ENCODE measurements at places on chromosomes 5 and 9. TPM values are rescaled to one million over a fixed set of nuclear protein-coding genes. Genes with fewer than 3 reads are reported as not detected.

DNA sequence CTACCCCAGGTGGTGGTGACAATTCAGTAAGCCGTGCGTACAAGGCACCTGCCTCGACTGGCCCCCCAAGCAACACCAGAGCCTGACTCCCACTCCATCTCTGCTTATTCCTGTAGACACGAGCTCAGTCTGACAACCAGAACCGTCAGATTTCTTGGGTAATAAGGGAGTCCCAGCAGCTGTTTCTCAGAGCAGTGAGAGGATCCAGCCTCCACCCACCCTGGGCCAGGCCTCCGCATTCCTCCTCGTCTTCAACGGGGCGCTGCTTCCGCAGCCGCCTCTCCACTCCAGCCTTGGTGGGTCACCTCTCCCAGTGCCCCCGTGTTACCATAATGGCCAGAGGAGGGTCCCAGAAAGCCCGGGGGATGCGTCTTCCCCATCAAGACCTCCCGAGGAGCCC, 27.7 kb upstream of the GFPT2 start:
- H3K27ac ChIP-seq: no peak overlapping the region
- H3K4me3 ChIP-seq: no peak overlapping the region
- peaks cover 2% of the 10 kb centered on the region for H3K4me1 ChIP-seq
- peaks cover 4% of the 10 kb centered on the region for H3K27me3 ChIP-seq
- DNase-seq: no peak

SLC25A2 gene
- 1.9 TPM for total RNA-seq

DNA sequence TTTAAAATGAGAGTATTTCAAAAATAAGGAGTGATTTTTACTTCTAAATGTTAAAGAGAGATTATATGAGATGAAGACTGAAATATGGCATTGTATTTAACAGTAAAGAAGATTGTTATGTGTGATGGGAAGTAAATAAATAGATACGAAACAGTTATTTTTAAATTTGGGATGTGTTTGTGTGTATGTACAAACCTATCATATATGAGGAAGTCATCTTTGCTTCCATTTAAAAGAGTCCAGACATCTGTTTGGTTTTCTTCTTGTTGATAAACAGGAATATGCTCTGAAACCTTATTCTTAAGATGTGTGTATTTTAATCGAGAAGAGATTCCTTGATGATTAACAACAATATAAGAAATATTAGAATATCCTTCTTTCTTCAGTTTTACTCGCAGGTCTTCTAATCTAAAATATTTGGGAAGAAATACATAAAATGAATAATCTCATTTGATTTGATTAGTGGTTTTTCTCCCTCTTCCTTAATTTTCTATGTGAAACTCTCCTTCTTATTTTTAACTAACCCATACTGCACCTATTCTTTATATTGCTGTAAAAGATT, 4.9 kb downstream of the SELENOP start:
- no peaks in the 10 kb centered on the region for H3K27me3 ChIP-seq
- H3K36me3 ChIP-seq: no peaks in the 10 kb centered on the region
- no peak overlapping the region for H3K27ac ChIP-seq
- H3K4me1 ChIP-seq: no peaks in the 10 kb centered on the region

AUH gene
- total RNA-seq: 28.5 TPM

DNA sequence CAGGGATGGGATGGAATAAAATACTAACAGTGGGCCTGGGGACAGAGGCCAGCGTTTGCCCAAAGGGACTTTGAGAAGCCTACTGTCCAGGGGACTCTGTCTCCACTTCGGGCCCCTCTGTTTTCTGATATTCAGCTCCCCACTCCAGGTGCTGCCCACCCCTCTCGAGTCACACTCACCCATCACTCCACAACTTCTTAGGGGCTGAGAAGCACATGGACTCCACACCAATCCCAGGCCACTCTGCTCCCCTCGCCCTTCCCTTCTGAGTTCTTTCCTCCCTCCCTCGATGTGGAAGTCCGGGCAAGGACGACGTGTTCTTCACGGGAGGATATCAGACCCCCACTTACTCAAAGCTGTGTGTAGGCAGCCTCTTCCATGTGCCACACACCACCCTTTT, 124.5 kb downstream of the BARX1 start:
- H3K4me1 ChIP-seq: no peaks in the 10 kb centered on the region
- no peaks in the 10 kb centered on the region for H3K27me3 ChIP-seq
- DNase-seq: no peak

QRFP gene
- total RNA-seq: not detected

DNA sequence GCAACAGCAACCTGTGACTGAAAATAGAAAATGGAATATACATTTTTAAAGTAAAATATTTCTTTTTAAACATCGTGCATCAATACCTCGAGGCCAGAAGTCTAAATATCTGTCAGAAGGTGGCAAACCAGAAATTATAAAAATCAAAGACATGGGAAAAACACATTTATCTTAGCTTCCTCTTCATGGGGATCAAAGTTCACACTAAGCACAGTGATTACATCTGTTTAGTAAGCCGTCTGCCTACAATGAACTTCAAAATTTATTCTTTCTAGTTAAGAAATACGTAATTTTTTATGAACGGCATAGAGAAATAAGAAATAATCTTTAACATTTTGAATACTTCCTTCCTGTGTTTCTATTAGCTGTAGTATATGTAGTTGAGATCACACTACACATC, 17.9 kb upstream of the SV2C start:
- H3K36me3 ChIP-seq: no peaks in the 10 kb centered on the region
- DNase-seq: no peak
- H3K4me3 ChIP-seq: no peak overlapping the region
- no peak overlapping the region for H3K27ac ChIP-seq
- H3K27me3 ChIP-seq: no peaks in the 10 kb centered on the region

CDH18 gene
- total RNA-seq: 0.49 TPM

PCDHA12 gene
- total RNA-seq: 32.4 TPM

DNA sequence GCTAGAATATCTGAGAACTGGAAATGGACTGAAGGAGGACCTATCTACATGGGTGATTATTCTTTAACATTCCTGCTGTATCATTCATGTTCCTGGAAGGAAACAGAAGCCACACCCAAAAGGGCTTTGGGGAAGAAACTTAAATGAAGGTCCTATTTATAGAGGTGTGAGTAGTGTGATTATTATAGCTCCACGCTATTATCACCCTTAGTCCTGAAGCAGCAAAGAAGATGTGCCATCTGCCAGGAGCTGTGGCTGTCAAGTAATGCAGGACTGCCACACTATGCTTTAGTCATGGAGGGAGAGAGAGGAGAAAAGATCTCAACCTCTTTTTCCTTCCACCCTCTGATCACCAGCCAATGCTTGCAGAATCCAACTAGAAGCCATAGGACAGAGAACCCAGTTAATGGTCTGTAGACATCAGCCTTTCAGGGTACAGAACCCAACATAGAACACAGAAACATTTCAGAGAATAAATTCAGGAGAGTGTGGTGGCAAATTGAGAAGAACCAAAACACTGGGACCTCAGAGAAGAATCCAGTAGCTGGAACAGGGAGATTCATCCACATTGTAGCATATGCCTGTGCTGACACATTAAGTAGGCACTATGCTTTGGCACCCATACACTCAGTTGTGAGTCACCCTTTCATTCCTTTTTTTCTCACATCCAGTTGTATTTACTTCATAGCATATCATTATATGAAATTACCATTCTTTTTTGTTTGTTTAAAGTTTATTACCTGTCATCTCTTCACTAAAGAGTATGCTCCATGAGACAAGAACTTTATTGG, 21.0 kb upstream of the RNF180 start:
- H3K36me3 ChIP-seq: no peaks in the 10 kb centered on the region
- no peak overlapping the region for H3K27ac ChIP-seq
- DNase-seq: no peak
- no peak overlapping the region for H3K4me3 ChIP-seq
- H3K27me3 ChIP-seq: no peaks in the 10 kb centered on the region

GRXCR2 gene
- not detected for total RNA-seq

- no peaks in the 10 kb centered on the region for H3K36me3 ChIP-seq
- DNase-seq: peak; percentile 40
- no peak overlapping the region for H3K27ac ChIP-seq
- H3K4me1 ChIP-seq: peaks cover 10% of the 10 kb centered on the region
Observed at GRCh38 chr5:132294728-132295504, 722 bp downstream of the SLC22A4 start.

DNA sequence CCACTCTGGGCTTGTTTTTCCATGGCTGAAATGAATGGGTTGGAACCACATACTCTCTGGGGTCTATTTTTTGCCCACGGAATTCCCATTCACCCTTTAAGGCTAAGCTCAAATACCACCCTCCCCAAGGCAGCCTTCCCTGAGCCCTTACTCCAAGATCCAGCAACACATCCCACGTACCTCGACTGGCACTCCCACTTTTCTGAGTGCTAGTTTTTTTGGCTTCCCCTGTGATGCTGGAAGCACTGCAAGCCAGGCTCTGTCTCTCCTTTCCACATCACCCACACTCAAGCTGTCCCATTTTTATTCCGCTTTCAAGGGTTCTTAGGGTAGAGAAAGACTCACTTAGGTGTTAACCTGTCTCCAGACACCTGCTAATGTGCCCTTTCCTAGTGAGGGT, 6.0 kb downstream of the ST6GALNAC6 start:
- peaks cover 20% of the 10 kb centered on the region for H3K36me3 ChIP-seq
- H3K4me1 ChIP-seq: peaks cover under 1% of the 10 kb centered on the region
- no peak for DNase-seq
- no peak overlapping the region for H3K27ac ChIP-seq
- H3K27me3 ChIP-seq: peaks cover under 1% of the 10 kb centered on the region
- no peak overlapping the region for H3K4me3 ChIP-seq

- no peaks in the 10 kb centered on the region for H3K36me3 ChIP-seq
- peaks cover 34% of the 10 kb centered on the region for H3K4me1 ChIP-seq
- H3K4me3 ChIP-seq: no peak overlapping the region
- H3K27me3 ChIP-seq: peaks cover 15% of the 10 kb centered on the region
Observed at GRCh38 chr5:111227801-111228200, 3.6 kb downstream of the CAMK4 start.

DNA sequence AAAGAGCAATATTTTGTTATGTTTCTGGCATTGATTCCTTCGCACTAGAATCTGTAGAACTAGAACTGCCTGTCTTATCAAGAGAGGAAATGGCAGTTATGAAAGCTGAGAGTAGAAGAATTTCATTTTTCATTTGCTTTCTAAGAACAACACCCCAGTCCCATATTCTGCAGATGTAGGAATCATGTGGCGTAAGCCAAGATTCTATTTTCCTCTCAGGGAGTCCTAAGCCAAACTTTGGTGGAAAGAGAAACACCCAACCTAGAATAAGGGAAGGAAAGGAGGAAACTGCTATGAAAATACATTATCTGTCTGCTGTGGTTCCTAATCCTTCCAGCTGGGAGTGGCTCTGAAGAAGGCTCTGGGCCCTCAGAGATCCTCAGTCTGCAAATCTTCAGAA, 1176.9 kb upstream of the C9orf72 start:
- no peak overlapping the region for H3K27ac ChIP-seq
- H3K36me3 ChIP-seq: no peaks in the 10 kb centered on the region
- peaks cover 2% of the 10 kb centered on the region for H3K27me3 ChIP-seq
- no peak for DNase-seq
- H3K4me3 ChIP-seq: no peak overlapping the region

DNA sequence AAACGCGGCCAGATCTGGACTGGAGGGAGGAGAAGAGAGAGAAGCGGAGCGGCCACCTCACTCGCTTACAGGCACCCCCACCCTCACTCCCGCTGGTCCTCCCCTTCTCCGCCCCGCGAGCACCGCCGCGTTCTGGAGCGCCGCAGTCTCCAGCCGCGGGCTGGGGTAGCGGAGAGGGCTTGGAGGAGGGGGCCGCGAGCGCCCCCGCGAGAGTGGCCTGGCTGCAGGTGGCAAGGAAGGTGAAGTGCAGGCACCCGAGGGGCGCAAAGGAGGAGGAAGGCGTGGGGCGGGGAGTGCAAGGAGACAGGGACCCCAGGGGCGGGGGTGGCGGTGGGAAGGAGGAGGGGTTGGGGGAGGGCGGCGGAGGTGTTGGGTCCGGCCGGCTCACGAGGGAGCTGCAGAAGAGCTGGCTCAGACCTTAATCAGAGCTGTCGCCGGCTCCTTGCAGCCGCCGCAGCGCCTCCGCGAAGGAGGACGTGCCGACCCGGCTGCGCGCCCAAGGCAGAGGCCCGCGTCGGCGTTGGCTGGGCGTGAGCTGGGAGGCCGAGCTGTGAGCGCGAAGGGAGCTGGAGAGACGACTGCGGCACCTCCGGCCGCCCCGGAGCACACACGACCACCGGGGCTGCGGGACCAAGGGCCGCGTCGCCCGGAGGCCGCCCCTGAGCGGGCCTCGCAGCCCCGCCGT, at the start of gene DMRT3:
DMRT3 (plus strand) TSS at position 398 of the 685 bp plus-strand sequence. CDS start 347 bp downstream, outside the sequence.
- H3K36me3 ChIP-seq: peaks cover 5% of the 10 kb centered on the region
- H3K4me1 ChIP-seq: peaks cover 4% of the 10 kb centered on the region
- peak within 1 kb of the TSS; percentile 72 for H3K4me3 ChIP-seq
- peak; percentile 73 for DNase-seq
- H3K27ac ChIP-seq: no peak within 1 kb of the TSS
- peaks cover 48% of the 10 kb centered on the region for H3K27me3 ChIP-seq

- H3K4me3 ChIP-seq: no peak overlapping the region
- DNase-seq: no peak
- H3K27ac ChIP-seq: no peak overlapping the region
- no peaks in the 10 kb centered on the region for H3K4me1 ChIP-seq
- peaks cover 3% of the 10 kb centered on the region for H3K27me3 ChIP-seq
- peaks cover 6% of the 10 kb centered on the region for H3K36me3 ChIP-seq
Observed at GRCh38 chr9:107810461-107810961, 320.9 kb upstream of the KLF4 start.

CCL27 gene
- total RNA-seq: 1.7 TPM

DNA sequence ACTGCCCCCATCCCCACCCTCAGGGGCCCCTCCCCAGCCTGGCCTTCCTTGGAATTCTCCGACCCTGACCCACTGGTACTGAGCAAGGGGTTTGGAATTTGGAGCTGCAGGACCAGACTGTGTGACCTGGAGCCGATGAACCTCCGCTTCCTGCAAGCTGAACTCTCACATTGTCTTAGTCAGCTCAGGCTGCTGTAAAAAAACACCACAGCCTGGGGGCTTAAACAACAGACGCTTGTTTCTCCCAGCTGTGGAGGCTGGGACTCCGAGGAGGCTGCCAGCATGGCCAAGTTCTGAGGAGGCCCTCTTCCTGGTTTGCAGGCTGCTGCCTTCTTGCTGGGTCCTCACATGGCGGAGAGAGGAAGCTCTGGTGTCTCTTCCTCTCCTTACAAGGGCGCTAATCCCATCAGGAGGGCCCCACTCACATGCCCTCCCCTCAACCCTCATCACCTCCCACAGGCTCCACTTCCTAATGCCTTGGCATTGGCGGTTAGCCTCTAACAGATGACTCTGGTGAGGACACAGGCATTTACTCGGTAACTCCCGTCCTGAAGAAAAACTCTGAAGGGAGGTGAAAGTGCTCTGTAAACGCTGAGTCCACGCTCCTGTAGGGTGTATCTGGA, 42.4 kb downstream of the C5orf15 start:
- H3K27ac ChIP-seq: no peak overlapping the region
- H3K27me3 ChIP-seq: peaks cover 2% of the 10 kb centered on the region
- H3K36me3 ChIP-seq: no peaks in the 10 kb centered on the region
- no peak for DNase-seq

- H3K27me3 ChIP-seq: peaks cover 9% of the 10 kb centered on the region
- H3K4me3 ChIP-seq: peak overlapping the region; percentile 10
- H3K4me1 ChIP-seq: peaks cover 29% of the 10 kb centered on the region
- peak; percentile 91 for DNase-seq
- H3K36me3 ChIP-seq: peaks cover 12% of the 10 kb centered on the region
- no peak overlapping the region for H3K27ac ChIP-seq
Observed at GRCh38 chr5:14727428-14727865, 62.9 kb downstream of the OTULIN start.

PCDHA6 gene
- total RNA-seq: 29.8 TPM

C9orf50 gene
- total RNA-seq: 0.56 TPM

GRCh38 chr9:99753436-99753835, 68.2 kb upstream of the NR4A3 start:
- H3K4me3 ChIP-seq: no peak overlapping the region
- H3K4me1 ChIP-seq: no peaks in the 10 kb centered on the region

ARL14EPL gene
- total RNA-seq: not detected

GRCh38 chr5:80238778-80239679, 16.8 kb downstream of the SERINC5 start:
- H3K36me3 ChIP-seq: peaks cover 16% of the 10 kb centered on the region
- DNase-seq: no peak
- no peaks in the 10 kb centered on the region for H3K27me3 ChIP-seq
- no peak overlapping the region for H3K4me3 ChIP-seq

All from glutamatergic neuron (in vitro differentiated cells).